Spleen (tissue), 13 donors: ENCODE measurements at places on chromosomes 4 and X. TPM values are rescaled to one million over a fixed set of nuclear protein-coding genes. Genes with fewer than 3 reads are reported as not detected.

SPP1 gene
- 0.77 TPM for total RNA-seq

DMRTC1B gene
- not detected for total RNA-seq

HEPH gene
- total RNA-seq = 18.0 TPM

GPRASP1 gene
- total RNA-seq = 17.3 TPM

PPA2 gene
- total RNA-seq = 69.1 TPM

SPANXN3 gene
- total RNA-seq = not detected

FAM9C gene
- 20.7 TPM for total RNA-seq

TCEAL6 gene
- total RNA-seq = not detected

GLRA2 gene
- total RNA-seq = not detected

- H3K27ac ChIP-seq = no peak overlapping the region
- H3K4me3 ChIP-seq = no peak overlapping the region
- H3K36me3 ChIP-seq = no peaks in the 10 kb centered on the region
- DNase-seq = no peak
- no peaks in the 10 kb centered on the region for H3K4me1 ChIP-seq
These were observed 221.5 kb upstream of the FAM241A start for GRCh38 chr4:111923786-111924185.

DNA sequence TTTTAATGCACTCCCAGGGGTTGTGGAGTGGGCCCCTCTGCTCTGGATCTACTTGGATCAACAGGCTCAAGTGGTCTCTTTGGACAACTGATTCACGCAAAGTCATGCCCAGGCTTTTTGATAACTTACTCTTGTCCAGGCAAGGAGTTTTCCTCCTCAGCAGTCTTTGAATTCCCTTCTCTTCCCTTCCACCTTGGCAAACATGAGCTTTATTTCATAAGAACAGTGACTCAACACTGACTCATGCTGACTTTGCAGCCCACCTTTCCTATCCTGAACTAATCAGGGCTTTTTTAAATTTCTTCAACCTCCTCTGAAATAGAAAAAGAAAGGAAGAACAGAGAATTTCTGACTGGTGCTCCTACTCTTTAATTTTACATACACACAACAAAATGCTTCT, 132.1 kb upstream of the LDB2 start:
- DNase-seq = no peak
- H3K4me1 ChIP-seq = no peaks in the 10 kb centered on the region
- no peaks in the 10 kb centered on the region for H3K36me3 ChIP-seq
- H3K4me3 ChIP-seq = no peak overlapping the region

DNA sequence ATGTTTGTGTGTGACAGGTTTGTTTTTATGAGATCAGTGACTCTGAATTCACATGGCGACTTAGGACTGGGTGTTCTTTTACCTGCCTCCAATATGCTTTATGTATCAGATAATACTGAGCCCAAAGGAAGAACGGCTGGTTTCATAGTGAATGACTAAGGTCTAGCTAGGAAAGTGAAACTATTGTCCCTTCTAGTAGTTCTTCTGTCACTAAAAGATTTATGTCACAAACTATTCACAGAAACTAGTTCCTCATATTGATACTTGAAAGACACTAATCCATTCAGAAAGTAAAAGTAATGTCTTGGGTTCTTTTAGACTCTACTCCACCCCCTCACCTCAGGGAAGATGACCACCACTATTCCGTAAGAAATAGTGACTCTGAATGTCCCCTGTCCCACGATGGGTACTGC, 81.7 kb downstream of the EGF start:
- peaks cover 4% of the 10 kb centered on the region for H3K4me1 ChIP-seq
- H3K27me3 ChIP-seq = peaks cover 26% of the 10 kb centered on the region
- no peak for DNase-seq
- no peak overlapping the region for H3K4me3 ChIP-seq
- H3K27ac ChIP-seq = no peak overlapping the region
- H3K36me3 ChIP-seq = no peaks in the 10 kb centered on the region

DNA sequence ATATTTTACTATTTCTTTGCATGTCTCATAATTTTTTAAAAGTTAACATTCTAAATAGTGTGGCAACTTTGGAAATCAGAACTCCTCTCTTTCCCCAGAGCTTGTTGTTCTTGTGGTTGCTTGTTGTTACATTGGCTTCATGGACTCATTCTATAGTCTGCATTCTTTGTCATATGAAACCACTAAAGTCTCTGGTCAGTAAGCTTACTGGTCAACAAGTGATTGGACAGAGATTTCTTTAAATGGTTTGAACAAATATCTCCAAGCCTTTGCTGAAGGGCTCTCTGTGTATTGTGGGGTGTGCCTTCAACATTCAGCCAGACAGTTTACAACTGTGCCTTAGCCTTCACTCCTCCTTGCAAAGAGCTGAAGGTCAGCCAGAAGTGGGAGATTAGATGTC, 147.2 kb downstream of the OPHN1 start:
- no peaks in the 10 kb centered on the region for H3K4me1 ChIP-seq
- H3K27ac ChIP-seq = no peak overlapping the region
- H3K36me3 ChIP-seq = no peaks in the 10 kb centered on the region
- no peaks in the 10 kb centered on the region for H3K27me3 ChIP-seq

GRCh38 chr4:96835991-96836390, 996.1 kb downstream of the PDHA2 start:
- no peaks in the 10 kb centered on the region for H3K36me3 ChIP-seq
- no peak for DNase-seq
- H3K4me3 ChIP-seq = no peak overlapping the region
- no peaks in the 10 kb centered on the region for H3K4me1 ChIP-seq

DNA sequence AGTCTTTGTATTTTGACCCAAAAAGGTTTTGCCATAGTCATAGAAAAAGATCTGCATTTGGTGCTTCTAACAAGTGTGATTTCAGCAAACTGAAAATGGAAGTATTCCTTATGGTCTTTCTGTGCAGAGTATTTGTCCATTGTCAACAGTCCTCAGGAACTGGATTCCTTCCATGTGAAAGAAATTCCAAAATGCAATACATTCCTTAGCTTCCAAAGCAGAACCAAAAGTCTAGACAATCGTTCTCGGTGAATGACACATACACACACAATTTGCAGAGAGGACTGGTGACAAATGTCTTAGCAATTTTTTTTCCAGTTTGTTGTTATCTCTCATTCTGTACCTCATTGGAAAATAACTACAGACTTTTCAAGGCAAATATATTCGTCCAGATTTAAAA, 562.2 kb upstream of the SLIT2 start:
- H3K4me1 ChIP-seq = no peaks in the 10 kb centered on the region
- no peaks in the 10 kb centered on the region for H3K27me3 ChIP-seq
- no peak overlapping the region for H3K27ac ChIP-seq
- H3K4me3 ChIP-seq = no peak overlapping the region
- no peak for DNase-seq
- H3K36me3 ChIP-seq = no peaks in the 10 kb centered on the region

GRCh38 chr4:141849778-141850177, 213.4 kb downstream of the IL15 start:
- no peak overlapping the region for H3K27ac ChIP-seq
- no peaks in the 10 kb centered on the region for H3K36me3 ChIP-seq
- H3K4me3 ChIP-seq = no peak overlapping the region
- H3K27me3 ChIP-seq = no peaks in the 10 kb centered on the region
- H3K4me1 ChIP-seq = no peaks in the 10 kb centered on the region

DNA sequence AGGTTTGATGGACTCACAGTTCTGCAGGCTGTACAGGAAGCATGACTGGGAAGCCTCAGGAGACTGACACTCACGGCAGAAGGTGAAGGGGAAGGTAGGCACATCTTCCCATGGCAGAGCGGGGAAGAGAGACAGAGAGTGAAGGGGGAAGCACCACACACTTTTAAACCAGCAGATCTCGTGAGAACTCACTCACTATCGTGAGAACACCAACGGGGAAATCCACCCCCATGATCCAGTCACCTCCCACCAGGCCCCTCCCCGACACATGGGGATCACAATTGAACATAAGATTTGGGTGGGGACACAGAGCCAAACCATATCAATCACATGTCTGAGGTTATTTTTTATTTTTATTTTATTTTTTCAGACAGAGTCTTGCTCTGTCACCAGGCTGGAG, 4.9 kb upstream of the NAT8L start:
- no peak overlapping the region for H3K4me3 ChIP-seq
- H3K4me1 ChIP-seq = peaks cover 10% of the 10 kb centered on the region
- H3K36me3 ChIP-seq = no peaks in the 10 kb centered on the region
- DNase-seq = no peak
- no peak overlapping the region for H3K27ac ChIP-seq
- peaks cover 26% of the 10 kb centered on the region for H3K27me3 ChIP-seq

DNA sequence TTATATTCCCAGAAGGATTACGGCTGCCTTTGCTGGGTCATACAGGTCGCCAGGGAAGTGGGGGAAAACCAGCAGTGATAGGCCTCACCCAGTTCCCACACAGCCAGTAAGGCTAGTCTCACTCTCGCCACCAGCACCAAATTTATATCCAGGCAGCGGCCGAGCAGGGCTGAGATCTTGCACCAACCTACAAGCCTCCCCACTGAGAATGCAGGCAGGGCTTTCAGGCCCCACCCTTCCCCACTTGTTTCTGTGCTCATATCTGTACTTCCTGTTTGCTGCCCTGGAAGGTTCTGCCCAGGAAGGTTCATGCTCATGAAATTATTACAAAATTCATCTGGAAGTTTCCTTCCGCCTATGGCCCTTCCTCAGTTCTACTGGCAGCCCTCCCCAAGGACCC, 179.7 kb downstream of the STIM2 start:
- H3K4me1 ChIP-seq = peaks cover 6% of the 10 kb centered on the region
- no peak overlapping the region for H3K27ac ChIP-seq
- no peaks in the 10 kb centered on the region for H3K27me3 ChIP-seq
- DNase-seq = no peak
- no peak overlapping the region for H3K4me3 ChIP-seq

GRCh38 chrX:15737959-15738902, at the start of gene CA5B:
CA5B (plus strand) TSS chrX:15738270; CDS start chrX:15750024, 11,754 bp downstream.
- H3K36me3 ChIP-seq = no peaks in the 10 kb centered on the region
- peaks cover 20% of the 10 kb centered on the region for H3K4me1 ChIP-seq
- DNase-seq = peak; percentile 99
- H3K4me3 ChIP-seq = peak within 1 kb of the TSS; percentile 82

DNA sequence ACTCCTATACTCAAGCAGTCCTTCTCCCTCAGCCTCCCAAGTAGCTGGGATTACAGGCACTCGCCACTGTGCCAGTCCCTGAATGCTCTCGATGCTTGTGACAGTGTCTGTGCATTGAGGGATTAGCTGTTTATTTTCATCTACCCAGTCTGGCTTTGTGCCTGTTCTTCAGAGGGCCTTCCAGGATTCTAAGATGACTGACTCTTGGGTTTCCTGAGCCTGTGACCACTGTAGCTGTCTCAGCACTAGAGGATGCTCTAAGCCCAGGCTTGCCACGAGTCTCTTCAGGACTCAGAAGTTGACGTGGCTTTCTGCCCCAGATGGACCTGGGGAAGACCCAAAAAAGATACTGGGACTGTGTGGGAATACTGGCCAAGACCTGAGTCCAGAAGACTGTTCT, 201.4 kb downstream of the ARHGAP10 start:
- H3K27me3 ChIP-seq = no peaks in the 10 kb centered on the region
- H3K4me1 ChIP-seq = no peaks in the 10 kb centered on the region
- H3K36me3 ChIP-seq = no peaks in the 10 kb centered on the region
- DNase-seq = no peak

DNA sequence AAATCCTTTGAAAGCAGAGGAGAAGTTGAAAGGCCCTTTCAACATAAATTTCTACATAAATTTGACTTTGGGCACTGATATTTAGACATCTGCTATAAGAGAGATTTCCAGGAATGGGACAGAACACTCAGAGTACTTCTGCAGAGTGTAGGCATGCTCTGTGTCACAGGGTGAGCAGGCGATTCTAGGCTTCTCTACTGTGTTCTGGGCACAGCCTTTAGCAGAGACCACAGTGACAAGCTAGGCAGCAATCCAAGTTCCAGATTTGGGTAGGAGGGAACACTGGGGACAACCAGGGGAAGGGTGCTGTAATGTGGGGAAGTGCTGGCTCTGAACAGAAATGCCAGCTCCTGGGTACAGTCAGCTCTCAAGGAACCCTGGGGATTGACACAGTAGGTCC, 6.9 kb downstream of the MAGEA10 start:
- DNase-seq = no peak
- H3K4me1 ChIP-seq = no peaks in the 10 kb centered on the region
- H3K4me3 ChIP-seq = no peak overlapping the region
- H3K27me3 ChIP-seq = no peaks in the 10 kb centered on the region
- H3K36me3 ChIP-seq = no peaks in the 10 kb centered on the region

DNA sequence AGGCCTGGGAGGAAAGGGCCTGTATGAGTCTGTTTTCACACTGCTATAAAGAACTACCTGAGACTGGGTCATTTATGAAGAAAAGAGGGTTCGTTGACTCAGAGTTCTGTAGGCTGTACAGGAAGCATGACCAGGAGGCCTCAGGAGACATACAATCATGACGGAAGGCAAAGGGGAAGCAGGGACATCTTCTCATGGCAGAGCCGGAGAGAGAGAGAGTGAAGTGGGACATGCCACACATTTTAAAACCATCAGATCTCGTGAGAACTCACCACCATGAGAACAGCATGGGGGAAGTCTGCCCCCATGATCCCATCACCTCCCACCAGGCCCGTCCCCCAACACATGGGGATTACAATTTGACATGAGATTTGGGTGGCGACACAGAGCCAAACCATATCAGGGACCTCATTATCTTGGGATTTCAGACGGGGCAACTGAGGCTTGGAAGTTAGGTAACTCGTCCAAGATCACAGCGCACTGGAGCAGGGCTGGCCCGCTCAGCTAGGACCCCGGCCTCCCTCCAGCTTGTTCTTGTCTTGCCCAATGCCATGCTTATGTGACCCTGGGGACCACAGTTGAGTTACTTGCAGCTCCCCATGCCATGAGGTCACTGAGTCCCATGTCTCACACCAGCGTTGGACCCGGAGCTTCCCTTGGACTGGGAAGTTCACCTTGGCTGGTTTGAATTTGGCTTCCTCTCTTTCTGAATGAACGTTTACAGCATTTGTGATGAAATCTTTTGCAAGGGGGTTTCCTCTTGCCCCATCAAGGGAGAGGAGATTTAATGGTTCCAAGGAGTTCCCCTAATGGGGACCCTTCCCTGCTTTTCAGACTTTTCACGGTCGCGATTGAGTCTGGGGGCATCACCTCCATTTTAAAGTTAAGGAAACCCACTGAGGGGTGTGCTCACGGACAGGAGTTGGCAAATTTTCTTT, 18.1 kb downstream of the HTRA3 start:
- peak; percentile 44 for DNase-seq
- no peaks in the 10 kb centered on the region for H3K27me3 ChIP-seq
- no peak overlapping the region for H3K27ac ChIP-seq
- no peaks in the 10 kb centered on the region for H3K36me3 ChIP-seq

DNA sequence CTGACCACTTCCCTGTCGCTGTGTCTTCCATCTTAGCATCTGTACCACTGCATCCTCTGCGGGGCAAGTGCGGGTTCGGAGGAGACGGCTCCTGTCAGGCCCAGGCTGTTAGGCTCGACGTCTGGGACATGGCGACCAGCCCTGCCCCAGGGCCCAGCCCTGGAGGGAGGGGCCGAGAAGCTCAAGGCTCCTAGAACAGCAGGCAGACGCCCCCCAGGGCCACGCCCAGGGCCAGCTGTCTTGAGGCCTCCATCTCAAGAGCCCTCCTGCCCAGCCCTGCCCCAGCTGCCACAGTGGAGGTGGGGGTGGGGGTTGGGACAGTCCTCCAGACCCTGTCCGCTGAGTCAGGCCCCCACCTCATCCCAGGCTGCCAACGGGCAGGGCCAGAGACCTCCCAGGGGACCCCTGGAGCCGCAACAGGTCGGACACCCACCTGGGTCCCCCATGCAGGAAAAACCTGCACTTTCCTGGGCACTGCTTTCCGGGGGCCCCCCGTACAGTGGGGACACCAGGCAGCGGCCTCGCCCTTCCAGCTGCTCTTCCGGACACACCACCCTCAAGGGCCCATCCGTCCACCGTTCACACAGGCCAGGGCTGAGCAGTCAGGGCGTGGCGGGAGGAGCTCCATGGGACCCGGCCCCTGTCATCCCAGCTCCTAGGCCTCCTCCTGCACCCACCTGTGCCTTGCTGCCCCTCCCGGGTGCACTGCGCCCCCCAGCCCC, 83.1 kb downstream of the FAM53A start:
- no peaks in the 10 kb centered on the region for H3K4me1 ChIP-seq
- H3K27ac ChIP-seq = no peak overlapping the region
- no peaks in the 10 kb centered on the region for H3K36me3 ChIP-seq
